ENCODE measurements at places on chromosomes 3 and 15.

DNA sequence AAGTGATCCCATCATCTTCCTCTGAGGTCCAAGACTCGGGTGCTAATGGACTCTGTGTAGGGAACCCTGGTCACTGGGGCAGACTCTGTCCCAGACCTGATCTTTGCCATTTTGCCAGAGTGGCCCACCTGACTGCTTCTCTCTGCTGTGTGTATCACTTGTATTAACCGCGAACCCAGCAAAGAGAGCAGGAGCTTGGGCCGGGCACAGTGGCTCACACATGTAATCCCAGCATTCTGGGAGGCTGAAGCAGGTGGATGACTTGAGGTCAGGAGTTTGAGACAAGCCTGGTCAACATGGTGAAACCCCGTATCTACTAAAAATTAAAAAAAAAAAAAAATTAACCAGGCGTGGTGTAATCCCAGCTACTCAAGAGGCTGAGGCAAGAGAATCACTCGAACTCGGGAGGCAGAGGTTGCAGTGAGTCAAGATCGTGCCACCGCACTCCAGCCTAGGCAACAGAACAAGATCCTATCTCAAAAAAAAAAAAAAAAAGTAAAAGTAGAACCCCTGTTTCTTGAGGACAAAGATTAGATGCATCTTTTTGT lies 32.9 kb upstream of the CYP11A1 start:
- peak; percentile 67 for DNase-seq

DNA sequence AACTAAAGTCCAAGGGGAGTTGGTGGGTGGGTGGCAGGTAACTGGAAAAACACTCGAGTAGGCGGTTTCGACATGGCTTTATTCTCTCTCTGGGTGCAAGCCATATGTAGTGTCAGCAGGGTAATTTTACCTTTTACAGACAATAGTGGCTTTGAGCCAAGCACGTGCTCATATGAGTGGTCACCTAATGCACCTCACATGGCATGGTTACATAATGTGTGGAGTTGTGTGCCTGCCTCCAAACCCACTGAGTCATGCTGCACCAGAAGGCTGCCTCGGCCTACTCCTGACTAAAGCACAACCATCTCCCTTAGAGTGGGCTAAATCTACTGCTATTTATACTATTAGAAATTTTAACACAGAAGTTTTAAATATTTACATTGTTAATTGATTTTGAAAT lies 16.5 kb downstream of the CCRL2 start:
- no peak for DNase-seq

DNA sequence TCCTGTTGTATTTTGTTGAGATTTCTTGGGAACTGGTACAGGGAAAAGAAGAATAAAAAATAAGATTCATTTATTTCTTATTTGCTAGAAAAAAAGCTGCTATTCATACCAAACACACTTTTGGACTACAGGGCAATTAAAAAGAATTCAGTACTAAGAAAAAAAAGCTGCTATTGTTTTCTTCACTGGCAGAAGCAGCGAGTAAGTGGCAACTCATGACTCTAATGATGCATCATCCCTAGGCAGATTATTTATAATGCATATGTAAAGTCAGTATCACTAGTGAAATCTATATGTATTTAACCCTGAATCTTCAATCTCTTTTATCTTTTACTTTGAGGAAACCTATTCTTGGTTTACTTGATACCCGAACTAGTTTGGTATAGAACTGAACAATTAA lies 15.2 kb downstream of the PFN2 start:
- DNase-seq: no peak

- no peak for DNase-seq
These were observed 36.0 kb downstream of the PHLDB2 start for GRCh38 chr3:111895071-111895470.

DNA sequence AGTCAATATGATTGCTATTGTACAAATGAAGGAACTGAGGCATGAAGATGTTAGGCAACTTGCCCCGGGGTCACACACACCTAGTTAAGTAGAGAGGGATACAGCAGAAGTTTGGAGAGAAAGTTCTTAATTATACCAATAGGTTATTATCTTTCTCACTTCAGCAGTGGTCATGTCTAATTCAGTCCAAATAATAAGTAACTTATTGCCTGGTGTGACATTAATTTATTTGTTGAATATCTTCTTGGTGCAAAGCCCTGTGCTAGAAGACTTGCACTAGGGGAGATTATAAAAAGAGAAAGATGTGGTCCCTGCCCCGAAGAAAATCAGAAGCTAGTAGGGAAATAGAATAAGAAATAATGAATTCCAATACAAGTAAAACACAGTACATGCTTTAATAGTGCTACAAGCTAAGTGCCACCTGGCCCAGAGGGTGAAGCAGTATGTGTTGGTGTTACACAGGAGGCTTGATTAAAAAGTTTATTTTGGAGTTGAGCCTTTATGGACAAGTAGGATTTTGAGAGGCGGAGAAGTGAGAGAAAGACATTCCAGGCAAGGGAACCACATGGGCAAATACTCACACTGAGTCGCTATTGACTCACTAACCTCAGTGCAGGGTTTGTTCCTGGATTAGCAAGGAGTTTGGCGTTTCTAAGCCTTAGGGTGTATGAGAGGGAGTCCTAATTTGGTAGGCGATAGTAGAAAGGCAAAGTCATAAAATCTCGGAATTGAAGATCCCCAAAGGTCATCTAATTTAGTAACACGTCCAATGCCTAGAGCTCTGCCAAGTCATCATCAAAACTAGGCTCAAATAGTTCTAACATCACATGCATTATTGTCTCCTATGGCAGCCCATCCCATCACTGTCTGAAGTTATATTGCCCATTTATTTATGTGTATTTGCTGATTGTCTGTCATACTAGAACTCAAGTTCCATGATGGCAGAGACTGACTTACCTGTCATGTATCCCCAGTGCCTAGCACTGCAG lies 19.2 kb upstream of the GSK3B start:
- no peak for DNase-seq

Measured in activated T-cell treated with anti-CD3 and anti-CD28 coated beads, Interleukin-2, amount 50 U/mL, for 48 hours (primary cell).